ENCODE measurements at places on chromosomes 5 and 9.

GRCh38 chr9:7405924-7406604, 393.5 kb downstream of the DMAC1 start:
- no peak for DNase-seq

GRCh38 chr9:127803507-127804352, 1.0 kb downstream of the FPGS start:
- DNase-seq: no peak

GRCh38 chr5:149930043-149930748, 14.4 kb downstream of the PDE6A start:
- no peak for DNase-seq

- DNase-seq: no peak
These were observed 492.2 kb downstream of the NR2F1-AS1 start for GRCh38 chr5:93088592-93089389.

- DNase-seq: no peak
These were observed 89.7 kb upstream of the ADRA1B start for GRCh38 chr5:159826351-159827214.
